Stimulated activated CD8-positive, alpha-beta memory T cell treated with anti-CD3 and anti-CD28 coated beads, Interleukin-7, amount 100 ng/mL, for 48 hours (primary cell): ENCODE measurements at places on chromosomes 16 and 17.

DNA sequence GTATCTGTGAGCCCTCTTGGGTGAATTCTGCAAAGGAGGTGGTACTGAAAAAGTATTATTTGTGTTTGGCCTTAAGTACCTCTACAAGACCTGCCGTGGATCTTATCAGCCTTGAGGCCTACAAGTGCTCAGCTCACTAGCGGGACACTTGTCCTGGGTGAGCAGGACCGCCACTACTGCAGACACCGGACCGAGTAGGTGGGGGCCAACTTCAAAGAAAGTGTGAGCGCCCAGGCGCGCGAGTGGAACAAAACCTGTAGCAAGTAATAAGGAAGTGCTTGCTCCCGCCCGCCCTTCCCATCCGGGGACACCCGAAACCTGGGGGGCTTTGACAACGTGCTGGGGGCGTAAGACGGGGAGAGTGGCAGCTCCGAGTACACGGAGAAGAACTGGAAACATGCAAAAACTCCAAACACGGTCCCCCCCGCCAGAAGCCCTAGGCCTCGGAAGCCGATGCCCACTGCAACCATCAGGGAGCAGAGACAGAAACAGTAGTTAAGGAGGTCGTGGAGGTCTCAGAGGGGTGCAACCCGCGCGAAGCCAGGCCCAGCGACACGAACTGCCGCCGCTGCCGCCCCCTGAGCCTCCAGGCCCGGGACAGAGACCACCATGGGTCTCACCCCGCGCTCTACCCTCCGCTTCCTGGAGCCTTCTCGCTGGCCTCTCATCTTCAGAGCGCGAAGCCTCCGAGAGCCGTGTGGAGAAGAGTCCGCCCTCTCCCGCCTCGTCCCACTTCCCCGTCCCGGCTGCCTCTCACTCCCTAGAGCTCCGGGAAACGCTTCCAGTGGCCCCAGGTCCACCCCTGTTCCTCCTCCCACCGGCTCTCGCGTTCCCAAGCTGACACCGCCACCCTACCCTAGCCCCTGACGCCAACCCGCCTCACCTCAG, 537 bp downstream of the CNOT1 start:
- DNase-seq, result peak; percentile 44

- no peak for DNase-seq
Observed at GRCh38 chr17:82108961-82109475, 11.0 kb upstream of the FASN start.

DNA sequence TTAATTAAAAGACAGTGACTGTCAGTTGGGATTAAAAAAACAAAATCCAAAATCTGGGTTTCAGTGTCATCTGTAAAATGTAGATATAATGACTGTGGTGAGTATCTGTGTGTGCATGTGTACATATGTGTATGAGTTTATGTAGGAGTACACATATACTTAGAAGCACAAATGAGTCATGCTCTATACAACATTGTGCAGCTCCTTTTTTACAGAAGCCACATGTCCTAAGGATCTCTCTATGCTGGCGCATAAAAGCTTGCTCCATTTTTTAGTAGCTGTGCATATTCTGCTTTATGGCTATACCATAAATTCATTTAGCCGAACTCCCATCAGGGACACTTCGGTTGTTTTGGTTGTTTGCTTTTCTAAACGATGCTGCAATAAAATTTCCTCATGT, 125.2 kb upstream of the EEF2KMT start:
- DNase-seq, result no peak

DNA sequence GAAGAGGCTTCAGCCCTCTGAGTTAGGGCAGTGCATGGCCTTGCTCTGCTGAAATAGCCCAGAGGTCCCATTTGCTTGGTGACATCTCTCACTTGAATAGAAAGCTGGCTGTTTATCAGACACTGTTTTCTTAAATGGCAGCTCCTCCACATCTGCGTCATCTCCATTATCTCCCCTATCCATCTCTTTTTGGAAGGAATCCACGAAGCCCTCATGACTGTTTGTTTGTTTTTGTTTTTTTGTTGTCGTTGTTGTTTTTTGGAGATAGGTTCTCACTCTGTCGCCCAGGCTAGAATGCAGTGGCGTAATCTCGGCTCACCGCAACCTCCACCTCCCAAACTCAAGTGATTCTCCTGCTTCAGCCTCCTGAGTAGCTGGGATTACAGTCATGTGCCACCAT, 16.6 kb downstream of the NAA60 start:
- no peak for DNase-seq

- DNase-seq, result no peak
Observed at GRCh38 chr17:17226451-17227265, 10.3 kb downstream of the FLCN start.

GRCh38 chr17:16342979-16343378, 10.3 kb downstream of the CENPV start:
- DNase-seq, result no peak

DNA sequence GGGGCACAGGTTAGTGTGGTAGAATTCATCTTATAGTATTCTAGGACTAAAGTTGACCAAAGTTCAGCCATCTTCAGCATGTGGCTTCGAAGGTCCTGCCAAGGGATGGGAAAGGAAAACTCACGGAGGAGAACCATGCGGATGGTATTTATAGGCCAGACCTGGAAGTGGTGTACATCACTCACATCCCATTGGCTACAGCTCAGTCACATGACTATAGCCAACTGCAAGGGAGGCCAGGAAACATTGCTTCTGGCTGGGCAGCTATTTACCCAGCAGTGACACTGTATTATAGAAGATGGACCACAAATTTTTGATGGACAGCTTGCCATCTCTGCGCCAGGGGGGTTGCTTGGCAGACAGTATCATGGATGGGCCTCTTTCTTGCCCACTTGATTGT, 35.7 kb upstream of the COQ7 start:
- DNase-seq, result no peak

DNA sequence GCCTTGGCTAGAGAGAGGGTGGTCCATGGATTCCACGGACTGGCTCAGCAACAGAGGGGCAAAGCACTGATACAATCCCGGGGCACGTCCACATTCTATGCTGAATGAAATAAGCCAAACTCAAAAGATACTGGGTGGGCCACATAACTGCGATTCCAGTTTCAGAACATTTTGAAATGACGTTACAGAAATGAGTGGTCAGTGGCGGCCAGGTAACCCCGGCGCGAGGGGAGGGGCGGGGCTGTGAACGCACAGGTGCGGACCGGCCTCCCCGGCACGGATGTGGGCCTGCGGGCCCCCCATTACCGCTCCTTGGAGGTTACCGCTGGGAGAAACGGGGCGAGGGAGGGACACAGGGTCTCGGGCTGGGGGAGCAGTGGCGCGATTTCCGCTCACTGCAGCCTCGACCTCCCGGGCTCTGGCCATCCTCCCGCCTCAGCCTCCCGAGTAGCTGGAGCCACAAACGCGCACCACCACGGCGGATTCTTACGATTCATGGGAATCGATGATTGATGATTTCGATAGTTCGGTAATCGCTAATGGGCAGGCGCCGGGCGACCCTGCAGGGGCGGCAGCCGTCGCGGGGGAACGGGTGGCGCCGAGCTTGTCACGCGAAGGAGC, 559 bp downstream of the MVD start:
- no peak for DNase-seq

- no peak for DNase-seq
Observed at GRCh38 chr16:2852003-2852730, 5.8 kb downstream of the PRSS22 start.

- DNase-seq, result no peak
Observed at GRCh38 chr17:2030779-2031163, 818 bp downstream of the DPH1 start.
